ENCODE measurements at places on chromosomes 3 and 15.

GRCh38 chr3:39011191-39011736, 40.5 kb downstream of the SCN11A start:
- DNase-seq: no peak

DNA sequence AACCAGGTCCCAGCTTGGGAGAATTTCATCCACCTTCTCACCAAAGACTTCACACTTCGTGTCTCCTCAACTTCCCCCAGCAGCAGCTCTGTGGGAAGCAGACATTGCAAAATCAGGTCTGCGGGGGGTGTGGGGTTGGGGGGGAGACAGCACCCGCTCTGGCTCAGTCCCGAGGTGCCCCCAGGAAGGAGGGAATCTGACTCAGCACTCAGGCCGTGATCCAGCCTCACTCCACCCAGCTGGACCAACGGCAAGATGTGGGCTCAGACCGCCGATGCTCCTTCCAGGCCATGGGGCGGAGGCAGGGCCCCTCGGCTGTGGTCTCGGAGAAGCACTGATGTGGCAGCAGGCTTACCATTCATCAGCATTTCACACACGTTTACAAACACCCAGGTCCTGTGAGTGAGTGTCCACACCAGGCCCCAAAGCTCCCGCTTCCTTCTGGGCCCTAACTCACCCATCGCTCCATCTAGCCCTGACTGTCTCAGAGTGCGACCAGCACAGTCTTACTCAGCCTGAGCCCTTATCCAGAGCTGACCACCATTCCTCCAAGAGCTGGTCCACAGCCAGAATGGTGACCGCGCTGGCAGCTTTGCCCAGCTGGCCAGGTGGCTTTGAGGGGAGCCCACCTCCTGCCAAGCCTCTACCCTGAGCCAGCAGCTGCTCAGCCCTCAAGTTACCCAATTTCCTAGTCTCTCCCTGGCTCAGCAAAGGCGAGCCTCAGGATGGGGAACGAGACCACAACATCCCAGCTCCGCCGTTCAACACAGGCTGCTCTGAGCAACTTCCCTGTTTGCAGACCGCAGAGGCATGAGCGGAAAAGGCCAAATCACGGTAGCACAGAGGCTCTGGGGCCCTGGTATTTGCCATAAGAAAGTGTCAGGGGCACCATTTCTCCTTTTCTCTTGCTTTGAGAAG, 3.3 kb downstream of the STAB1 start:
- no peak for DNase-seq

- no peak for DNase-seq
Measured at GRCh38 chr3:194204042-194204987, 68.4 kb downstream of the HES1 start.

GRCh38 chr15:82393671-82394070, 35.9 kb upstream of the GOLGA6L9 start:
- no peak for DNase-seq

GRCh38 chr3:73503781-73504180, 121.0 kb downstream of the PDZRN3 start:
- DNase-seq: no peak

DNA sequence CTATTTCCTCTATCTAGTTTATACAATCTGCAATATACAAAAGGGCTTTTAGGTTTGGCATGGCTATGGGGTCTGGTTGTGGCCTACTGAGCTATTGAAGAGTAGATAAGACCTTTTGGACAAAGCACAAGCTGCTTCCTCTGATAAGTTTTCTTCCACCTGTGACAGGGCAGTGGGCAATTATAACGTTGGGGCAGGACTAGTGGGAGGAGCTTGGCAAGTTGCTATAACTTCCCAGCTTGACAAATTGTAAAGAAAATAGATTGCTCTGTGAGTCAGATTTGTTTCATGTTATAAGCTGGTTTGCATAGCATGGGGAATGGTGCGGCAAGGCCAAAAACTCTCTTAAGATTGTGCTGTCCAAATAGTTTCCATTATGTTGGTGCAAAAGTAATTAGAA, 64.9 kb downstream of the SLC7A14 start:
- no peak for DNase-seq

GRCh38 chr3:13158871-13159270, 85.6 kb upstream of the IQSEC1 start:
- DNase-seq: no peak

DNA sequence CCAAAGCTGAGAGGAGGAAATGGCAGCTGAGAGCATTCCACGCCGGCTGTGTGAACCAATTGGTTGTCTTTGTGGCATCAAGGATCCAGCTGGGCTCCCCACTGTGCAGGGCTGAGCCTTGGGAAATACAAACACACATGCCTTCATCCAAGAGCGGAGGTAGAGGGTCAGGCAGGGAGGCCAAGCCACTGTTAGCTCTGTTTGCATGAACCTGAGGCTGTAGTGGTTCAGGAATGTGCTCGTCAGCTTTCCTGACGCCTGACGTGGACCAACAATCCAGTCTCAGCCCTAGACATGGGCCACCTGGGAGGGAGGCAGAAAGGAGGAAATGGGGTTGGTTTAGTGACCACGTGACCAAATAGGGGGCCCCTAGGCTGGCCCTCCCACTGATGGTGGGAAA, 276.9 kb downstream of the TLE3 start:
- no peak for DNase-seq

DNA sequence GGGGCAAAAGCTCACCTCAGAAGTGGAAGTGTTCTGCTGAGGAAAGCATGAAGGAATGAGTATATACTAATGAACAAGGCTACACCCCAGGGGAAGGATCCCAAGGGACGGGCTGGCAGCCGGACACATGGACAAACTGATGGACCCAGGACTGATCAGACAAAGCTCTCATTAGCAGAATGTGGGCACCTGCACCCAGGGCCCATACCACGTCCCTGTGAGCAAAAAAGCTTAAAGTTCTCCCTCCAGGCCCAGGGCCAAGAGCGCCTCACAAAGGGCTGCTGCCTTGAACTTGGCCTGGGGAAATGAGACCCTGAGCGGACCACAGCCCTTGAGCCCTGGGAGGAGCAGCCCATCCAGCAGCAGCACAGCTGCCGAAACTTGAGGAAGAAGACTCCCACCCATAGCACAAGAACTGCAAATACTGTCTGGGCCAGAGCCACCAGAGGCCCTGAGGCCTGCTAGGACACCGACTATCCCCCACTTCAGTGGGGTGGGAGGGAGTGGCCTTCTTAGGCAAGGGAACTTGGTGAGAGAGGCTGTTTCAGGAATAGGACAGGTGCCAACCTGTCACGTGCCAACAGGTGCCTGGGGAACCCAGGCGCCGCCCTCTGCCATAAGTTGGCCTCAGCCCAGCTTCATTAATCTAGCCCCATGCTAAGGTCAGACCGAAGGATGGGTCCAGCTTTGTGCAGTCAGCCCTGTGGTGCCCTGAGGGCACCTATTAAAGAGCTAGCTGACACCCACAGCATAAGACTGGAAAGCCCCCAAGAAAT, 2.3 kb upstream of the GMPPB start:
- no peak for DNase-seq

DNA sequence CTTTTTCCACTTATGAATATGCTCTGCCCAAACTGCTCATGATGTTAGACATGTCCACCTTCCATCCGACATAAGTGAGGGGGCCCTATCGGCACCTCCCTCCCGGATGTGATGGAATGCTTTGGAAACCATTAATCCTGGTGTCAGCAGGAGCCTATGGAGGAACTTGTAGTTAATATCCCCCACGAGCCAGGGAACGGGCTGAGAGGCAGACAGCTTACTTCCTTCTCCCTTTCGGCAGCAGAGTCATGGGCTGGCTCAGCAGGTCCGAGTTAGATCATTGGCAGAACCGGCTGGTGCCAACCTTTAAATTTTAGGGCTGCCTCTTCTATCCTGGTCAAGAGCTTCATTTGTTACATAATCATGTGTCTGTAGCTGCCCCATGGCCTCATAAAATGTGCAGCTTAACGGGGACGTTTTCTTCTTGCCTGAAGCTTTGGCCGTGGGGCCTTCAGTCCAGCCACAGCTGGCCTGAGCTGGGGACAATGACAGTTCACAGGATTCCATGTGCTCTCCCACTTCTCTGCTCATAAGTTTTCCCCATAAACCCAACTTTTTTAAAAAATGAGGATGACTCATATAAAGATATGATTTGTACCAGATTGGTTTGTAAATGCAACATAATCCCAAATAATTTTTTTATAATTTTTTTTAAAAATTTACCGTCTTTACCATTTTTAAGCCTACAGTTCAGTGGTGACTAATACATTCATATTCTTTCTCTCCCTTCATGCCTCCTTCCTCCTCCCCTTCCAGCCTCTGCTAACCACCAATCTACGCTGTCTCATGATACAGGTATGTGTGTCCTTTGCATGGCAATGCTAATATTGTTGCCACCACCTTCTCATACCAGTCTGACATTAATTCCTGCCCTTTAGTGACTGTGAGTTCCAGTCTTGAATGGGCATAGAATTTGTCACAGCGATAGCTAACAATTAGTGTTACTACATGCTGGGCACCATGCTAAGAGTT, 62.2 kb upstream of the RGMA start:
- DNase-seq: no peak

- DNase-seq: no peak
Measured at GRCh38 chr3:57066471-57066870, 6.0 kb downstream of the SPATA12 start.

- DNase-seq: no peak
Measured at GRCh38 chr3:50644561-50644960, 27.6 kb downstream of the MAPKAPK3 start.

- DNase-seq: no peak
Measured at GRCh38 chr3:103048068-103048722, 613.4 kb downstream of the ZPLD1 start.

- DNase-seq: no peak
Measured at GRCh38 chr3:11629716-11630115, 14.0 kb downstream of the VGLL4 start.

DNA sequence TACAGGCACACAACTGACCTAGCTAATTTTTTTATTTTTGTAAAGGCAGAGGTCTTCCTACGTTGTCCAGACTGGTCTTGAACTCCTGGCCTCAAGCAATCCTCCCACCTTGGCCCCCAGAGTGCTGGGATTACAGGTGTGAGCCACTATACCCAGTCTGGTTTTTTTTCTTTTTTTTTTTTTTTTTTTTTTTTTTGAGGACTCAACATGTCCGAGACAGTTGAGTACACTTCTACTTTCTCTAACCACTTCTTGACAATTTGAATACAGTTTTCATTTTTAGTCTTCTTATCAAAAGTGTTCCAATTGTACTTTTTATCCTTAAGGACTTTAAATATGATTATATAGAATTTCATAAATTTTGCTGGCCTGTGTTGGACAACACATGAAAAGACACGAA, 7.4 kb upstream of the GSK3B start:
- DNase-seq: no peak

DNA sequence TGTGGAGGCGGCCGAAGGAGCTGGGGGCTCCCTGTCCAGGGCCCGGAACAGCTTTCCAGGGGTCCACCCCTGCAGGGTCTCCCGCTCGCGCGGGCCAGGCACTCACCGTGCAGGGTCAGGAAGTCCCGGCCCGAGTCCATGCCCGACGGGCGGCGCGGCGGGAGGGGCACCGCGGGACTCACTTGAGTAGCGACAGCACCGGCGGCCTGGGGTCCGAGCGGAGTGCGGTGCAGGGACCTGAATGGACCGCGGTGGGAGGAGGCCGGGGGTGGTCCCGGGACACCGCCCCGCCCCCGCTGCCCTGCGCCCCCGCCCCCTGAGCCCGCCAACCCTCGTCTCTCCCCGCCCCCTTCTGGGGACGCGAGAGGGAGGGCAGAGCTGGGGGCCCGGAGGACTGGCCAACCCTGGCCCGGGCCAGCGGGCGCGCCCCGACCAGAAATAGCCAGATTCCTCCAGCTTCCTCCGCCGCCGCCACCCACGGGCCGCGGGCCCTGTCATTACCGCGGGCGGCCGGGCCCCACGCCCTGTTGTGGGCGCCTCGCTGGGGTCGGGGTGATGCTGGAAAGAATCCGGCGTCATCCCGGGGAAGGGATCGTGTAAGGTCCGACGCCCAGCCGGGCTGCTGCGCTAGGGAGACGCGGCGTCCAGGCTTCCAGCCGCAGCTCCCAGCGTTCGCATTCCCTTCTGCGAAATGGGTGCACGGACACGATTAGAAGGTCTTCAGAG, at the start of gene PLCD1:
PLCD1 (minus strand) TSS at position 243 of the 726 bp plus-strand sequence; CDS start at position 140, 103 bp downstream.
- DNase-seq: no peak

- DNase-seq: no peak
Measured at GRCh38 chr3:153246331-153246730, 84.3 kb downstream of the RAP2B start.

GRCh38 chr3:126528800-126529541, 5.0 kb downstream of the CHST13 start:
- no peak for DNase-seq
